ENCODE measurements at places on chromosomes 3 and 15. TPM values are rescaled to one million over a fixed set of nuclear protein-coding genes. Genes with fewer than 3 reads are reported as not detected.

DNA sequence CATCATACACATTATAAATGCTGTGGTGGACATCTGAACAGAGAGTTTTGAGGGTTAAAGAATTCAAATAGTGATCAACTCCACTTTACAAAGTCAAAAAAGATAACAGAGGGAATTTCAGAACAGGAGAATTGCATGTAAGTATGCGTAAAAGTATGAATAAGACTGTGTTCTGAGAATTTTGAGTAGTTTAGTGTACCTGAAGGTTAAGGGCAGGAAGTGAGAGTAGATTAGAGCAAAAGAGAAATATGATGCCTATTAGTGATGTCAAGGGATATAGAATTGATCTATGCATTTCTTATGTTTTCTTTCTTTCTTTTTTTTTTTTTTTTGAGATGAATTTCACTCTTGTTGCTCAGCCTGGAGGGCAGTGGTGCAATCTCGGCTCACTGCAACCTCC lies 53.1 kb downstream of the TP63 start:
- no peak for DNase-seq

GRCh38 chr3:55623786-55624185 lies 136.7 kb upstream of the WNT5A start:
- DNase-seq: no peak

GRCh38 chr3:152470893-152471292 lies 202.2 kb downstream of the MBNL1 start:
- DNase-seq: no peak

- no peak for DNase-seq
Observed at GRCh38 chr15:77412972-77413698, 6.8 kb downstream of the PEAK1 start.

ABI3BP gene
- total RNA-seq: 0.26 TPM

LSM3 gene
- total RNA-seq: 14.7 TPM
